ENCODE measurements at places on chromosomes 1 and 21.

DNA sequence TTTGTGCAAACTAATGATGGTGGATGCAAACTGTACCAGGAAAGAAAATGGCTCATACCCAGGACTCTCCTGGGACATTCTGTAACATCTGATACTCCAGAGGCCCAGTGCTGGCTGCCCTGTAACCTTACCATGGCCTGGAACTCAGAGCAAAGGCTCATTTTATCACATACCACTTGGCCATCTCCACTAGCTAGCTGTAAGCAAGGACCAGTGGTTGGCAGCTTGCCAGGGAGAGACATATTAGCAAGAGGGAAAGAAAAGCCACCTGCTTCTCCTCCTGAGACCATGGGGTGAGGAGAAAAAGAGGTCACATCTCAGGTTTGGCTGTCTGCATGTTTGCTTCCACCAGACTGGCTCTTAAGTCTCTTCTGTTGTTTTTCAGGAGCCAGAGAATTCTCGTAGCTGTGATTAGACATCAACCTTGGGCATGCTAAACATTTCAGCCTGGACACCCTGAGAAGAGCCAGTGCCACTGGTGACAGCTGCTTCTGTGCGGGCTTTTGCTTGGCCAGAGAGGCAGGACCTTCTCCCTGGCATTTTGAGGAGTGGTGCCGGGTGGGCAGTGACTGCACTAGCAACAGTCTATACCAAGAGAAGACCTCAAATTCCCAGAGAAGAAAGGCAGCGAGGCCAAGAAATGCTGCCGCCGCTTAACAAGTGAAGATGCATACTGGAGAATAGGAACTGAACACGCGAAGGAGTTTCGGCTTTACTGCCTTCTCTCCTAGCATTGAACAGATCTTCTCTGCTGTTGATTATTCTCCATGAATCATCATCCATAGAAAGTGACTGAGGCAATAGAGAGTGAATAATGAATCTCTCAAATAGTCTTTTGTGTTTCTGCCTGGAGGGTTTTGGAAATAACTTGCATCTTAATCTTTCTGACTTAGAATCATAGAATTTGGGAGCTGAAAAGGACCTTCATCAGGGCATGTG lies 6.7 kb upstream of the INKA2 start:
- DNase-seq: no peak

- DNase-seq: no peak
Observed at GRCh38 chr1:55781944-55782482, 566.8 kb upstream of the USP24 start.

- DNase-seq: no peak
Observed at GRCh38 chr1:196355206-196355786, 252.9 kb downstream of the KCNT2 start.

DNA sequence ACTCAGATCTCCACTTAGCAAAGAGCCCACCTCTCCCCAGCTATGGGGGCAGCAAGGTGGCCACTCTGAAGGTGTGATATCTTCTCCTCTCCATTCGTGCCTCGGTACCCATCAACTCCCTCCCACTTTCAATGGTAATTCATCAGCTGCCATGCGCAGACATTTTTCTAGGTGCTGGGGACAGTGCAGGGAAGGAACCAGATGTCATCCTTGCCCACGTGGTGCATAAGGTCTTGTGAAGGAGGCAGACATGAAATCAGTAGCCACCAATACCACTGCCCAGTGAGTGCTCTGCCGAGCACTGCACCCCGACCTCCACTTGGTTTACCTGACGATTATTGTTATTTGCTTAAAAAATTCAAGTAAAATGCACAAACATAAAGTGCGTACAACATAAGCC lies 76.3 kb upstream of the CSF3R start:
- DNase-seq: no peak

DNA sequence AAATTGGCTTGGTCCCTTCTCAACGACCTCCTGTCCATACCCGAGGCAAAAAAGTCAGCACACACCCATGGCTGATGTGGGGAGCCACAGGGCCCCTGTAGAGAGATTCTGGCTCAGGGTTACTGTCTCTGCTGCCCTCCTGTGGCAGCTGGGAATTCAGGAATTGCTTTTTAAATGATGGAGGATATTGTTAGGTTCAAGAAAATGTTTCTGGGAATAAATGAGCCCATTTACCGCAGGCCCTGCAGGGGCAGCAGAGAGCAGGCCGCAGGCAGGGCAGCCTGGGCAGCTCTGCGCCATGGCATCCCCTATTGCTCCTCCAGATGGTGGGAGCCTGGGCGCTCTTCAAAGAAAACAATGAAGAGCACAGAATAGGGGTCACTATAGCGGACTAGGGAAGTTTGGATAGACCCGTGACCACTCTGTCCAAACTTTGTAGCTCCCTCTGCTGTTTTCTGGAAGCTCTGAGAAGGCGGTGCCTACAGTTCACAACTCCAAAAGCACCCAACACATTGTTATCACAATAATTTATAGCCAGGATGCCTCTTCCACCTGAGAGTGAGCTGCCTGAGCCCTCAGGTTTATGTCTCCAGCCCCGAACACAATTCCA lies 201.1 kb downstream of the BACH1 start:
- no peak for DNase-seq

DNA sequence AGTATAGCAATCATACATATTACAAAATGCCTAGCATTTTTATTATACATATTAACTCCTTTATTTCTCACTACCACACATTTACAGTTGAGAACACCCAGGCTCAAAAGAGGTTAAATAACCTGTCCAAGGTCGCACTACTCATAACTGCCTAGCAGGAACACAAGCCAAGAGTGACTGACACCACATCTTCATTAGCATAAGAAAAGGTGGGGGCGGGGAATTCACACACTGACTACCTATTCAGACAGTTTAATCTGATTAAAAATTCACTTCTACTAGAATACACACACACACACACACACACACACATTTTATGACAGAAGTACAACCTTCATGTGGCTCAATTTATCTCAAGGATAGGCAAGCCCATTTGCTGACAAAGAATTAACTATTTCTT lies 77.8 kb upstream of the CACHD1 start:
- no peak for DNase-seq

GRCh38 chr1:106727171-106727570 lies 329.3 kb upstream of the PRMT6 start:
- DNase-seq: no peak

GRCh38 chr1:115074839-115075534 lies 14.3 kb downstream of the TSPAN2 start:
- no peak for DNase-seq

GRCh38 chr1:201649761-201650622 lies 111.1 kb downstream of the NAV1 start:
- DNase-seq: no peak

DNA sequence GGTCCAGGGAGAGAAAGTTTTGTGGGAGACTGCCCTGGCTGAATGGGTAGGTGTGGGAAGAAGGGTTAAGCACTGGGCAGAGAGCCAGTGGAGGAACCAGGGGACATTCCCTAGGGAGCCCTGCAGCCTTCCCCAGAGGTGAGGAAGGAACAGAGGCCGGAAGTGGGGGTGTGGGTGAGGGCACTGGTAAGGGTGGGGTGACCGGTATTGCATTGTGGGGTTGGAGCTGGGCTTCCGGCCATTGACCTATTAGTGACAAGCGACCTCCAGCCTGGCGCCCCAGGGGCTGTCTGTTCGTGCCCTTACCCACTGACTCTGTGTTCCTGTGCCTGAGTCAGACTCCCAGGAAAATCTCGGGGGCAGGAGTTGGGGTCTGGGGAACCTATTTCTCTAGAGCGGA lies 3.5 kb upstream of the TSPAN1 start:
- no peak for DNase-seq

DNA sequence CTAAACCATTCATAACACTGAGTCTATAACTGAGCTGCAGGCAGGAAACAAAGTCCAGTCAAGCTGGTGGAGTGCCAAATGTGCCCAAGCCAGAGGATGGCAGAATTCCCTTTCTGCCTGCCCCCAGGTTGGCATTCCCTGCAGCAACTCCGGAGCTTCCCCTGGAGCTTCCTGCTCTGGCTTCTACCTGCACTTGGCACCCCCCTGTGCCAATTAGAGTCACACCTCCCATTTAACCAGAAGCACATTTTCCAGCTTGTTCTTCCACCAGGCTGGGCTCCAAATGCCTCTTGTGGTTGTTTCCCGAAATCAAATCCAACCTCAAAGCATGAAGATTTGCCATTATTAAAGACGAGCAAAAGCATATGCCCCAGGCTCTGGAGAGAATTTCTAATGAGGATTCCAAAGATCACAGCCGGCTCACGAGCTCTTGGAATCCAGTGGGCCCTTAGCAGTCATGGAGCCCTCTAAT lies 294.5 kb downstream of the RRAGC start:
- DNase-seq: no peak

- DNase-seq: no peak
Observed at GRCh38 chr1:183043872-183044854, 20.9 kb downstream of the LAMC1 start.

DNA sequence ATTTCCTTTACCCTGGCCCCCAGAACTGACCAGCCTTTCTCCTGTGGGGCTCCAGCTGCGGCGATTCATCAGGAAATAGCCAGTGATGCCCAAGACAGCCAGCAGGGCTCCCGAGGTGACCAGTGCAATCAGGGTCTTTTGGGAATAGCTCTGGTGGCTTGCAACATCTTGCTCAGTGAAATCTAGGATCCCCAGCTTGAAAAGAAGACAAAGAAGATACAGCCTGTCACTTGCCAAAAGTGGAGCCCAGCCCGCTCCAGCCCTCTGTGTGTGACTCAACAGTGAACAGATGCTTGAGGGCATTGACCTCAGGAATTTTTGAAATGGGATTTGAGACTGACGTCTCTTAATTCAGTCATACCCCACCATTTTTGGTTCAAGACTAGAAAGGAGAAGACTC lies 22.3 kb downstream of the CD34 start:
- DNase-seq: no peak

DNA sequence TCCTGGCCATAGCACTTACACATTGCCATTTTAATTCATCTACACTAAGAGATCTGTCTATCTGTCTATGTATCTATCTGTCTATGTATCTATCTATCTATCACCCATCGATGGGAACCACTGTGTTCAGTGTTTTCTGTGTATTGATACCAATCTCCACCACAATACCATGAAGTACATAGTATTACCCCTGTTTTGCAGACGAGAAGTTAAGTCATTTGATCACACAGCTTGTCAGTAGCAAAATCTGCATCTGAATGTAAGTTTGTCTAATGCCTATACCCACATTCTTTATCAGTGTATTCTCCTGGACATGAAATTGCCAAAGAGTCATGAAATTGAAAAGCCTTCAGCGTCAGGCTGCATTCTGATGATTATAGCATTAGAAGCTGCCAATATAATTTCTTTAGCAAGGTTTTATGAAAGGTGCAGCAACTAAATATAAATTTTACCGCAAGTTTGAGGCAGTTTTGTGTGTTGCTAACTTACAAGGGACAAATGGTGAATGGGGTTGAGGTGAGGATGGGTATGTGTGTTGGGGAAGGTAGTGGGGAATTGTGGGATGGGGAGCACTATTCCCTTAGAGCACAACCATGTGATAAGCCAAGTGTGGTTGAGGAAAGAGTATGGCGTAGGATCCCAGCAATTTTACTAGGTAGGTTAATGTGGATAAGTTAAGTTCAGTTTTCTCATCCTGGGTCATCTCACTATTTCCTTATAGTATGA lies 24.2 kb downstream of the SLAMF1 start:
- no peak for DNase-seq

DNA sequence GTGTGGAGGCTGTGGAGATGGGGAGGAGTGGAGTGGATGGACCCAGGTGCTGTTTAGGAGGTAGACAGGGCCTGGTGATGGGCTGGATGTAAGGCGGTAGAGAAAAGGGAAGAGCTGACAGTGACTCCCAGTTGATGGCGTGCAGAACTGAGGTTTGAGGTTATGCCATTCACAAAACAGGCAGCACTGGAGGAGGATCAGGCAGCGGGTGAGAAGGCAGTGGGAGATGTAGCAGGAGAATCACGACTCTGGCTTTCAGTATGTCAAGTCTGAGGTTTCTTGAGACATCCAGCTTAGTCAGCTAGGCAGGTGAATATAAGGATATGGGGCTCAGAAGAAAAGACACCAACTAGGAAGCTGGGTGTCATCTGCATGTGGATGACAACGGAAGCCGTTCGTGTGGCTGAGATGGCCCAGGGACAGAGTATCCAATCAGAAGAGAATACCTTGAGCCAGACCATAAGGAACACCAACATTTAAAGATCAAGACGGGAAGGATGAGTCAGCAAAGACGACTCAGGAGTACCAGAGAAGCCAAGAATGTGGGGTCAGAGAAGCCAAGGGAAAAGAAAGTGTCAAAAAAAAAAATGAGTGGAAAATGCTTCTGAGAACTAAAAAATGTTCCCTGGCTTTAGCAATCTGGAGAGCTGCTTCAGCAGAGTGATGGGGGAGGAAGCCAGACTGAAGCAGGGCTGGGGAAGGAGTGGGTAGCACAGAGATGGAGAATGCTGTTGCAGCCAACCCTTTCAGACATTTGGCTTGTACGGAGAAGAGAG lies 15.2 kb downstream of the LRRN2 start:
- DNase-seq: no peak

DNA sequence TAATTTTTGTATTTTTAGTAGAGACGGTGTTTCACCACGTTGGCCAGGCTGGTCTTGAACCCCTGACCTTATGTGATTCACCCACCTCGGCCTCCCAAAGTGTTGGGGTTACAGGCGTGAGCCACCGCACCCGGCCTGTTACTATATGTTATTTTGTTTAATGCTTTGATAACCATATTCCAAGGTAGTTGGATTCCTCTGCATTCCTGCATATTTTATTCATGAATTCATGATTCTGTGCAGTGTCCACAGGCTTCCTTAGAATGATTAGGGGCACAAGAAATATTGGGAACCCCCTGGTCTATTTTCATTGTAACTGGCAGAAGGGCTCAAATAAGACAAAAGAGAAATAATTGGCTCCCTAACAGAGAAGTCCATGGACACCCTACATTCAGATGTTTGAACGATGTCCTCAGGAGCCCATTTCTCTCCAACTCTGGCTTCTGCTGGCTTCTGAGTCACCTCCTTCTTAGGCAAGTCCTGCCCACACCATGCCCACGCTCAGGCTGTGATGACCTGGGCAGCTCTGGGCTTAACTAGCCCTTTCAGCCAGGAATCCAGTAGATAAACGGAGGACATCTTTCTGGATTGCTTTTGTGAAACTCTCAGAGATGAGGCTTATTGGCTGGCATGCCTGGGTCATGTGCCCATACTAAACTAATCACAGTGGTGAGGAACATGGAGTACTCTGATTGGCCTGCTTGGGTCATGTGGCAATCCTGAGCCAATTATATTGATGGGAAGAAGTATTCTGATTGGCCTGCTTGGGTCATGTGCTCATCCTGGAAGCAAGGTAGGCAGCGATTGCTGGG lies 32.6 kb downstream of the TNFRSF8 start:
- no peak for DNase-seq

DNA sequence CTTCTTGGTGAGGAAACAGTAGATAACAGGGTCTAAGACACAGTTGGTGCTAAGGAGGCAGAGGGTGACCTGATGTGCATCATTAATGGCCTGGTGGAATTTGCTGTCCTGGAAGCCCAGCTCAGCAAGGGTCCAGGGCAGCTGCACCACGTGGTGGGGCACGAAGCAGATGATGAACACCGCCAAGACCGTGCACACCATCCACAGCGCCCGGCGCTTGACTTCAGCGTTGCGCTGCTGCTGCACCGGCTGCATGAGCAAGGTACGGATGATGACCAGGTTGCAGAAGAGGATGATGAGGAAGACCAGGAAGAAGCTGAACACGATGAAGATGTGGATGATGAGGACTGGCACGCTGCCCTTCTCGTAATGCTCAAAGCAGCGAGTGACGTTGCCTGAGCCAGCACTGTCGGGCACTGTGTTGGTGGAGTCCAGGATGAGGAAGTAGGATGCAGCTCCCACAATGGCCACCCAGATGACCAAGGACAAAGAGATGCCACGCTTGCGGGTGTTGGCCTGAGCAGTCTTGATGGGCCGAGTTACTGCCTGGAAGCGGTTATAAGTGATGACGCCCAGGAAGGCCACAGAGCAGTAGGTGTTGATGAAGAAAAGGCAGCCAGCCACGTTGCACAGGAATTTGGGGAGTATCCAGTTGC lies 26.2 kb downstream of the PTAFR start:
- no peak for DNase-seq

Data from activated naive CD4-positive, alpha-beta T cell (primary cell).